ENCODE measurements at places on chromosomes 2 and 18. TPM values are rescaled to one million over a fixed set of nuclear protein-coding genes. Genes with fewer than 3 reads are reported as not detected.
A peak's percentile ranks its signal among the peaks of the same experiment; 100 is the strongest.

LBH gene
- 169 TPM for total RNA-seq

CRYGD gene
- not detected for total RNA-seq

AP1S3 gene
- total RNA-seq, result 6.3 TPM

UGT1A5 gene
- total RNA-seq, result not detected

GALNT13 gene
- total RNA-seq, result 0.64 TPM

TMEM178A gene
- 0.17 TPM for total RNA-seq

PPP1R1C gene
- not detected for total RNA-seq

DES gene
- total RNA-seq, result not detected

CNTNAP5 gene
- not detected for total RNA-seq

NCL gene
- 462 TPM for total RNA-seq

DSG2 gene
- total RNA-seq, result 0.25 TPM

BCL11A gene
- 0.40 TPM for total RNA-seq

ERBB4 gene
- total RNA-seq, result not detected

GPR155 gene
- total RNA-seq, result 25.8 TPM

- peak overlapping the region; percentile 19 for H3K27ac ChIP-seq
- peaks cover 15% of the 10 kb centered on the region for H3K4me1 ChIP-seq
- peak; percentile 27 for DNase-seq
- no peaks in the 10 kb centered on the region for H3K27me3 ChIP-seq
Observed at GRCh38 chr2:10162586-10163497, 40.3 kb downstream of the RRM2 start.

- peaks cover 11% of the 10 kb centered on the region for H3K36me3 ChIP-seq
- no peak overlapping the region for H3K4me3 ChIP-seq
- H3K27ac ChIP-seq, result no peak overlapping the region
- peaks cover 7% of the 10 kb centered on the region for H3K4me1 ChIP-seq
- DNase-seq, result no peak
Observed at GRCh38 chr2:48282161-48282680, 247.7 kb upstream of the STON1 start.

GRCh38 chr2:18814387-18814786 lies 225.0 kb upstream of the NT5C1B start:
- no peak overlapping the region for H3K4me3 ChIP-seq
- H3K36me3 ChIP-seq, result peaks cover 2% of the 10 kb centered on the region
- H3K27me3 ChIP-seq, result no peaks in the 10 kb centered on the region
- H3K4me1 ChIP-seq, result no peaks in the 10 kb centered on the region
- no peak overlapping the region for H3K27ac ChIP-seq

DNA sequence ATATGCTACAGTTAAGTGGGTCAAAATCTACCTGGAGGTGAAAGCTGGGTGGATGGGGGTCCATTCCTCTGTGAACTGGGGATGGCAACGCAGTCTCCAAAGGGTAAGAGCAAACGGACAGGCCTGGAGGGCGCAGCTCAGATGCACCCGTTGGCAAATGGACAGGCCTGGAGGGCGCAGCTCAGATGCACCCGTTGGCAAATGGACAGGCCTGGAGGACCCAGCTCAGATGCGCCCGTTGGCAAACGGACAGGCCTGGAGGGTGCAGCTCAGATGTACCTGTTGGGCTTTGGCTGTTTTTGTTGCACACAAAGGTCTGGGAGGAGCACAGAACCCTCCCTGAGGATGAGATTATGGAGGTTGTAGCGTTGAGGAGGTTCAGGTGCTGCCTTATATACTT lies 33.7 kb downstream of the RBFA start:
- no peaks in the 10 kb centered on the region for H3K27me3 ChIP-seq
- no peak overlapping the region for H3K27ac ChIP-seq
- H3K4me3 ChIP-seq, result no peak overlapping the region
- no peak for DNase-seq
- no peaks in the 10 kb centered on the region for H3K4me1 ChIP-seq

- peak; percentile 4 for DNase-seq
- H3K4me3 ChIP-seq, result no peak overlapping the region
- no peak overlapping the region for H3K27ac ChIP-seq
- H3K27me3 ChIP-seq, result peaks cover 6% of the 10 kb centered on the region
Observed at GRCh38 chr2:71609958-71610357, 156.6 kb downstream of the DYSF start.

GRCh38 chr2:98800330-98801064 lies 69.6 kb upstream of the MGAT4A start:
- no peaks in the 10 kb centered on the region for H3K36me3 ChIP-seq
- DNase-seq, result no peak
- H3K4me3 ChIP-seq, result no peak overlapping the region

DNA sequence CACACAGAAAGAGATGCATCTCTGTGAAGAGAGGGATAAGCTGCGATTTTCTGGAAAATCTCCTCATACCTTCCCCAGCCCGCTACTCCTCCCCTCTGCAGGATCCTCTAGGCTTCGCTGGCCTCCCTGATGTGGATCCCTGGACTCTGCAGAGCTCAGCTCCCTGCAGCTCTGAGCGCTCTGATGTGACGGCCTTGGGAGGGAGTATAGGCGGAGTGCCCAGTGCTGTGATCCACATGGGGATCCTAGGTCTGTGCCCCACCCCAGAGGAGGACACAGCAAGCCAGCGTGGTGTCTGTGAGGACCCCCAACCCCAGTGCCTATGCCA lies 111.0 kb downstream of the GYPC start:
- no peak for DNase-seq
- no peak overlapping the region for H3K27ac ChIP-seq
- peaks cover 29% of the 10 kb centered on the region for H3K4me1 ChIP-seq

GRCh38 chr2:198441246-198441645 lies 636.9 kb downstream of the PLCL1 start:
- H3K27ac ChIP-seq, result no peak overlapping the region
- H3K4me3 ChIP-seq, result no peak overlapping the region
- no peaks in the 10 kb centered on the region for H3K36me3 ChIP-seq
- H3K4me1 ChIP-seq, result no peaks in the 10 kb centered on the region
- H3K27me3 ChIP-seq, result peaks cover 2% of the 10 kb centered on the region
- DNase-seq, result no peak

DNA sequence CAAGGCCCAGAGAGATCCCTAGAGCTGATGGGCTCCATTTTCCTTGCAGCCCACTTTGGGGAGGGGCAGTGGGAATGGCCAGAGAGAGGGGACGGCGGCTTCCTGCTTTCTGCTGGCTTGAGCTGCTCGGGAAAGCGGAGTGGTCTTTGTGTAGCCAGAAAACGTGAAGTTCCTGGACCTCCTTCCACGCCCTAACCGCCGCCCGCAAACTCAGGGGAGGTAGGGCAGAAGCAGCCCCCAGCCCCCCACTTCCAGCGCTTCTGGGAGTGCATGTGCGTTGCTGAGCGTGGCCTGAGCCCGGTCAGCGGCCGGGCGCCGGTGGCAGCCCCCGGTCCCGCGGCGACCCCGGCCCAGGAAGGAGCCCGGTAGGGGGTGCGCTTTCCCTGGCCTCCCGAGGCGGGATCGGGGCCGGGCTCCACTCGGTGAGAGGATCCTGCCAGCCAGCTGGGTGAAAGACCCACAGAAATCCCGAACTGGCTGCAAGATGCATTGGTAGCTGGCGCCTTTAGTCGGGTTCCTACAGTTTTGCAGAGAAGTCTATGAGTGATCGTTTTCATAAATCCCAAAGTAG lies 25.3 kb upstream of the BOD1L2 start:
- no peak overlapping the region for H3K27ac ChIP-seq
- H3K4me3 ChIP-seq, result no peak overlapping the region
- peaks cover 1% of the 10 kb centered on the region for H3K36me3 ChIP-seq
- no peak for DNase-seq

- DNase-seq, result no peak
- H3K27me3 ChIP-seq, result no peaks in the 10 kb centered on the region
- no peak overlapping the region for H3K4me3 ChIP-seq
- H3K27ac ChIP-seq, result no peak overlapping the region
- H3K4me1 ChIP-seq, result no peaks in the 10 kb centered on the region
Observed at GRCh38 chr2:57615855-57616556, 430.6 kb upstream of the VRK2 start.

GRCh38 chr2:192090911-192091310 lies 103.8 kb downstream of the TMEFF2 start:
- H3K27ac ChIP-seq, result no peak overlapping the region
- H3K27me3 ChIP-seq, result peaks cover 12% of the 10 kb centered on the region
- no peaks in the 10 kb centered on the region for H3K4me1 ChIP-seq
- DNase-seq, result no peak
- no peaks in the 10 kb centered on the region for H3K36me3 ChIP-seq
- H3K4me3 ChIP-seq, result no peak overlapping the region

- DNase-seq, result no peak
- H3K36me3 ChIP-seq, result no peaks in the 10 kb centered on the region
- H3K4me3 ChIP-seq, result no peak overlapping the region
- H3K27ac ChIP-seq, result no peak overlapping the region
Observed at GRCh38 chr2:99509387-99509786, 19.6 kb upstream of the REV1 start.

GRCh38 chr2:143916781-143917180 lies 603.1 kb downstream of the ZEB2 start:
- no peak overlapping the region for H3K27ac ChIP-seq
- no peak for DNase-seq
- H3K4me3 ChIP-seq, result no peak overlapping the region
- H3K36me3 ChIP-seq, result no peaks in the 10 kb centered on the region

DNA sequence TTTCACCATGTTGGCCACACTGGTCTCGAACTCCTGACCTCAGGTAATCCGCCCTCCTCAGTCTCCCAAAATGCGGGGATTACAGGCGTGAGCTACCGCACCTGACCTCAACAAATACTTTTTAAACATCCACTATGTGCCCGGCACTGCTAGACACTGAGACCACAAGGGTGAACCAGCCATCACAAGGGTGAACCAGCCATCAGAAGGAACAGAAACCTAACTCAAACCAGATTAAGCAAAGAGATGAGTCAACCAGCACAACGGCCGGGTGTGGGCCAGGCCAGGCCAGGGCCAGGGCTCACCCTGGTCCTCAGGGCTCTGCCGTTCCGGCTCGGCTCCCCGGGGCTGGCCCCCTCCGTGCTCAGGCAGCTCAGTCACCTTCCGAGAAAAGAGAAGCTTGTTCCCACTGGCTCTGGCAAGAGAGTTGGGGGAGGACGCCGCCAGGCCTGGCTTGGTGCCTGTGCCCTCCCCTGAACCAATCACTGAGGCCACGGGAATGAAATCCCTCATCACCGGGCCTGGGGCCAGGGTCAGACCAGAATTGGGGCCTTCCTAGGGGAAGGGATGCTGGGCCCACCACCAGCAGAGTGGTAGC lies 4.4 kb downstream of the TEX44 start:
- H3K4me1 ChIP-seq, result peaks cover 3% of the 10 kb centered on the region
- DNase-seq, result no peak
- no peak overlapping the region for H3K4me3 ChIP-seq
- no peaks in the 10 kb centered on the region for H3K36me3 ChIP-seq
- H3K27me3 ChIP-seq, result no peaks in the 10 kb centered on the region

DNA sequence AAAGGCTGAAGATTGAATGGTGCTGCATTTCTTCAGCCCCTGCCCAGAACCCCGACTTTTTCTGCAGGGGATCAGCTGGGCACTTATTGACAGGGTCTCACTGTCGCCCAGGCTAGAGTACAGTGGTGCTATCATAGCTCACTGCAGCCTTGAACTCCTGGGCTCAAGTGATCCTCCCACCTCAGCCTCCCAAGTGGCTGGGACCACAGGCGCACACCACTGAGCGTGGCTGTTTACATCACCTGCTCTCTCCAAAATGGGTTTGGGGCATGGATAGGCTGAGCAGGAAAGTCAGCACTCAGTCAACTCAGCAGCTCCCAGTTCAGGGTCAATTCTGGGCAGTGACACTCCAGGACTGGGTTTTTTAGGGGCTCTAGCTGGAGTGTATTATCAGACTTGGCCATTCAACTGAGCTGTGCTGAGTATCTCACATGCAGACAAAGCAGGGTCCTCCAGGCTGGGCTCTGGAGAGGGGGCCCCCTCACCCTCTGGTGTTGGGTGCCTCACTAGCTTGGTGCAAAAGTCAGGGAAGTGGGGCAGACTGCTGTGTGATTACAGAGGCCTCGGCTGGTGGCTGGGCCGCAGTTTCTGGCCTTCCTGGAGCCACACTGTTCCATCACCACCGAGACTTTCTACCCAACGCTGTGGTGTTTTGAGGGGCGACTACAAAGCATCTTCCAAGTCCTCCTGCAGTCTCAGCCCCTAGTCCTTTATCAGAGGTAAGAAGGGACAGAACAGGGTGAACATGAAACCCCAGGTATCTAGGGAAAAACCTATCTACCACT lies 4.5 kb downstream of the ABHD1 start:
- DNase-seq, result no peak
- no peak overlapping the region for H3K4me3 ChIP-seq
- peaks cover 3% of the 10 kb centered on the region for H3K36me3 ChIP-seq
- peaks cover 2% of the 10 kb centered on the region for H3K27me3 ChIP-seq
- no peak overlapping the region for H3K27ac ChIP-seq

DNA sequence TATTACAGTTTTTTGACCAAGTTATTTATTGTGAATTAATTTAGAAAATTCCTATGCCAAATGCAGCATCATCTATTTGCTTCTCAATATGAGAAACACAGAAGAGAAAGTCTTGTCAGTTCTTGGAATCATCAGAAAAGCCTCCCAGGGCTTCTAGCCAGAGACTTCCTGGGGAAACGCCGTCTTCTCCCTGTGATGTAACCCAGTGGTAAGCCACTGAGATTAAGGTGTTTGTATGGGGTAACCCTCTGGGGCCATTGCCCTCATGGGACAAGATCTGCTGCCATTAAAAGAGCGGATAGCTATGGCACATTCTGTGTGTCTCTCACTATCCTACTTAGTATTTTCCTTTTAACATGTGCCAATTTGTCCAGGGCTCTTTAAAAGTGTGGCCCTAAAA lies 28.0 kb downstream of the ANKRD29 start:
- no peaks in the 10 kb centered on the region for H3K36me3 ChIP-seq
- H3K4me3 ChIP-seq, result no peak overlapping the region
- DNase-seq, result no peak
- peaks cover 15% of the 10 kb centered on the region for H3K4me1 ChIP-seq
- peaks cover 34% of the 10 kb centered on the region for H3K27me3 ChIP-seq

DNA sequence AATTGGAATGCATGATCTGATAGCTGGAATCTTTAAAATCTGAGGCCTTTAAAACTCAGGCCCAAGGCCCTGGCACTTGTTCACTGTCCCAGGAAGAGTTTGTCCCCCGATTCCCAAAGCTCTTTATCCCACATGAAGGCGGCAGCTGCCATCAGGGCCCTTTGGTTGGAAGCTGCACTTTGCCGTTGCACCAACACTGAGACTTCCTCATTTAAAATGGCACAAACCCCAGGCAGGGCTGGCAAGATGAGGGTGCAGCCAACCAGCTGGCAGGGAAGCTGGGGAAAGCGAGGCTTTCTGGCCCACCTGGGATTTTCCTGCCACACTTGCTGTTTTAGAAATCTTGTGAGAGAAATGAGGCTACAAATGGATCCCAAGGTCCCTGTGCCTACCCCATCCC lies 6.3 kb downstream of the FLACC1 start:
- no peaks in the 10 kb centered on the region for H3K27me3 ChIP-seq
- no peaks in the 10 kb centered on the region for H3K4me1 ChIP-seq
- H3K36me3 ChIP-seq, result peaks cover 11% of the 10 kb centered on the region
- no peak overlapping the region for H3K4me3 ChIP-seq
- DNase-seq, result no peak

DNA sequence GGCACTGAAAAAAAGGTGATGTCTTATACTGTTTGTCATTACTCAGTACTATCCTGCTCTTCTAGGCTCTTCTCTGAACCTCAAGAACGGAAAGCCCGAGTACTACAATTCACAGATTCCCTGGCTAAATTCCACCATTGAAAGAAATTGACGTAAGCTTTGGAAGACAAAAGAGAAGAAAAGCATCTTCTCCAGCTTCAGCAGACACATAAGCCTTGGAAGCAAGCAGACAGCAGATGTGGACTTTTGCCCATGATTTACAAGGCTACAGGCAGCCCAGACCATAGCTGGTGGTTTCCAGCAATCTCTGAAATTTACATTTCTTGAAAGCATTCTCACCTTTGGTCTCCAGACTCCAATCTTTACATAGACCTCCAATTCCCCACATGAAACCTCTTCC lies 289.0 kb downstream of the C1D start:
- DNase-seq, result no peak
- H3K27me3 ChIP-seq, result no peaks in the 10 kb centered on the region
- no peaks in the 10 kb centered on the region for H3K36me3 ChIP-seq

Data from activated naive CD8-positive, alpha-beta T cell treated with anti-CD3 and anti-CD28 coated beads, Interleukin-2, amount 10 ng/mL, durations not matched to agents 7 days and 5 days (primary cell).